ENCODE measurements at places on chromosomes 16 and 17.

DNA sequence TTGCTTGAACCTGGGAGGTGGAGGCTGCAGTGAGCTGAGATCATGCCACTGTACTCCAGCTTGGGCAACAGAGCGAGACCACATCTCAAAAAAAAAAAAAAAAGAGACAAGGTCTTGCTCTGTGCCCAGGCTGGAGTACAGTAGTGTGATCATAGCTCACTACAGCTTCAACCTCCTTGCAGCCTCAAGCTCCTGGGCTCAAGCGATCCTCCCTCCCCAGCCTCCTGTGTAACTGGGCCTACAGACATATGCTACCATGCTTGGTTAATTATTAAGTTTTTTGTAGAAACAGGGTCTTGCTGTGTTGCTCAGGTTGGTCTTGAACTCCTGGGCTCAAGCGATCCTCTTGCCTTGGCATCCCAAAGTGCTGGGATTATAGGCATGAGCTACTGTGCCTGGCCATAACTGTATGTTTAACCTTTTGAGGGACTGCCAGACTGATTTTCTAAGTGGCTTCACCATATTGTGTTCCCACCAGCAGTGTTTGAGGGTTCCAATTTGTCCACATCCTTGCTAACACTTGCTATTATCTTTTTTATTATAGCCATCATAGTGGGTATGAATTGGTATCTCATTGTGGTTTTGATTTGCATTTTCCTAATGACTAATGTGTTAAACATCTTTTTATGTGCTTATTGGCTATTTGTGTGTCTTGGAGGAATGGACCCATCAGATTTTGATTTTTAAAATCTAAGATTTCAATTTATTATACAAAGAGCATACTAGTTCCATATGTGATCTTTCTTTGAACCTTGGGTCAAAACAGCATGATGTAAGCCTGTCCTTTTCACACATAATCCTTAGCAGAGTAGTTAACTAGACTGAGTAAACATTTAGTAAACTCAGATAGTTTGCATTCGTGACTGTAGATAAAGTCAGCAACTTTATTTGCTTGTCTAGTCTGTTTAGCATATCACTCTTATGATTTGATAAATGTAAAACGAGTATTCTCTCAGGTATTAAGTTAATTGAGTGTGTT is 38.1 kb upstream of the KPNB1 start:
- no peak for DNase-seq

DNA sequence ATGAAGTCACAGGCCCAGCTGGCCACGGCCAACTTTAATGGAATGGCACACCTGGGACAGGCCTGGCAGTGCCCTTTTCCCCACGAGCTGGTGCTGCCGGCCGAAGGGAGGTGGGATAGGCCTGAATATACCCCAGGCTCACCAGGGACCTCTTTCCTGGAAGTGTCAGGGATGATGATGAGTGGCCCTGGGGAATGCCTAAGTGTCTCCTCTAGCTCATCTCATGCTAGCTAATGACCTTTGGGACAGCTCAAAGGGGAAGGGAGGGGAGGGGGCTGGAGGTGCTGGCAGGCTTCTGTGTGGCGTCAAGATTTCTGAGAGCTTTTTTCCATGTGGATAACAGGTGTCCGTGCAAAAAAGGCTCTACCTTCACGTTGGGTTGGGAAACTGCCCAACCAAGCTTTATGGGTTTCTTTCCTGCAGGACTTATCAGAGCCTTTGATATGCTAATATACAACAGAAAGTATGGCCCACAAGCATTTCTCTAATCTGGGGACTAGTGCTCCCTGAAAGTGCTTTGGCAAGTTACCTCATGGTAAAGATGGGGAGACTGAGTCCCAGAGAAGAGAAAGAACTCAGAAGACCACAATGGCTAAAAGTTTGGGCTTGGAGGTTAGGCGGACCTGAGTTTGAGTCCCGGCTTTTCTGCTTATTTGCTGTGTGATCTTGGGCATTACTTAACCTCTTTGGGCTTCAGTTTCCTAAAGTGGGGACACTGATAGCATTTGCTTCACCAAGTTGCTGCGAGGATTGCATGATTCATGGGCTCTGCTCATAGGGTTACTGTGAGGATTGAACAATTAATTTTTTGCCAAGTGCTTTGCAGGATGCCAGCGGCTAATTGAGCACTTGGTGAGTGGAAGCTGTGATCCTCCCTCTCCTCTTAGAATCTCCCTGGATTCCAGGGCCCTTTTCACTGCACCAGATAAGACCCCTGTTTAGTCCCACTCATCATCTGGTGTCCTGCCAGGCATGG is 14.0 kb downstream of the ADGRG1 start:
- DNase-seq = no peak

- DNase-seq = no peak
Observed at GRCh38 chr16:56295059-56295665, 103.9 kb downstream of the GNAO1 start.

GRCh38 chr16:87417528-87417910 is 25.4 kb downstream of the MAP1LC3B start:
- DNase-seq = no peak

DNA sequence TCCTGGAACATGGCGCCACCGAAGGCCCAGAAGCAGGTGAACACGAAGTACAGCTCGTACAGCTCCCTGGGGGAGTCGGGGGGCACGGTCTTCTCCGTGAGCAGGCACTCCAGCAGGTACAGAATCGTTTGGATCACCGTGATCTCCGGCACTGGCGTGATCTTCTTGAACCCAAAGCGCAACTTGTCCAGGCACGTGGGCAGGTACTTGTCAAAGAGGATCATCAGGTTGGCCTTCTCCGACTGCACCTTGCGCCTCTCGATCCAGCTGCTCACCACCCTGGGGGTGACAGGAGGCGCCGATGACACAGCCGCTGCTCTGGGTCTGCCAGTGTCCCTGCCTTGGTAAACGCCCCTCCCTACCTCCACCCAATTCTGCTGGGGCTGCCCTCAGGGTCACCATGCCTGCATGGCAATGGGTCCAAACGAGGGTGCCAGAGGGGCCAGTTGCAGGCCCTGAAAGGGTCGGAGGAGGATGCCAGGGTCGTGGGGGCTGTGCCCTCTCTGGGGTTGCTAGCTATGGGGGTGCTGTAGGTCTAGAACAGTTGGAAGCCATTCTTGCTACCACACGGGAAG is 90.9 kb downstream of the DNAH17 start:
- no peak for DNase-seq

DNA sequence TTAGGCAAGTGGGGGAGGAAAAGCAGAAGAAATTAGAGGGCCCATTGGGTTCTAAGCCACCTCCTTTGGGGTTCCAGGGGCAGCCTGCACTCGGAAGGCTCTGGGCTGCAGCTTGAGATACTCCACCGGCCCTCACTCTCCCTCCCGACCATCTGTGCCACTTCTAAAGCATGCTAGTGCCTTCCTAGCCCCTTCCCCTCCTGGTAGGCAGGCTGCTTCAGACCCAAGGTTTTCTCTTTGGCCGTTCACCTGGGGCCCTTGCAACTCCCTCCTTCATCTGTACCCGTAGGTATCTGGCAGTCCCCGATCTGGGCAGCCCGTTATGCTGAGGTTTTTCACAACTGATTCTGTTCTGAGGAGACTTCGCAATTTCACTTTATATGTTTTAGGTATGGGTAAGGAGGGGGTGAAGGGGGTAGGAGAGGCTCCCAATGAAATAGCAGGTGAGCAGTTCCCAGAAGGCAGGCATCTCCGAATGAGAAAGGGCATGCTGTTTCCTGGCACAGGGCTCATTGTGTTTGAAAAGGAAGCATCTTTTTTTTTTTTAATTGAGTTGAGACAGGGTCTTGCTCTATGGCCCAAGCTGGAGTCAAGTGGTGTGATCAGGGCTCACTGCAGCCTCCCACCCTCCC is 98.7 kb downstream of the RAB11FIP4 start:
- DNase-seq = no peak

DNA sequence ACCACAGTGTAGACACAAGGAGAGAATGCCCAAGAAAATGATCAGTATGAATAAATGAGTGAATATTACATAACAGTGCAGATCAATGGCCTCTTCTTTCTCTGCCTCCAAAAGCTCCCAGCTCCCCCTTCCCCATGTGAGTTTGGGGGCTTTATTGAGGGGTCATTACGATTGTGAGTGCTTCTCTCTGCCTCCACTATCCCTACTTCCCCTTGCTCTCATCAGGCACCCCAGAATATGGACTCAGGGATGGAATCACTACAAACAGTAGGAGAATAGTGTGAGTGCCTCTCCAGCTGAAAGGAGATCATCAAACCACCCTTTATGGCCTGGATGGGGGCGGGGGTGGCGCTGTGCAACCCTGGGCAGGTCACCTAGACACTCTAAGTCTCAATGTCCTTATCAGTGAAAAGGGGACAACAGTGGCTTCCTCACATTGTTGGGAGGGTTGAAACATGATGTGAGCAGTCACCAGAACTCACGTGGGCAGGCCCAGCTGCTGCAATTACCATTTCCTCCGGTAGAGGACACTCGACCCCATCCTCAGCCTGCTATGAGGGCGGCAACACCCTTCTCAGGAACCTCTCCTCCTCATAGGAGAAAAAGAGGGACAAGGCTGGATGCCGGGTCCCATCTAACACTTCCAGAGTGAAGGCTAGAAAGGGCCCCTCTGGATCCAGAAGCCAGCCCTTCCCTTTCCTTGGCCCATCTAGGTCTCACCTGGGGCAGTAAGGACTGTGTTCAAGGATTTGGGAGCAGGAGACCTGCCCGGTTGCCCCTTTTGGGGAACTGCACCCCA is 2.1 kb upstream of the EPOP start:
- DNase-seq = peak; percentile 83

- DNase-seq = no peak
Observed at GRCh38 chr16:63613701-63614100, 1508.2 kb downstream of the CDH11 start.

DNA sequence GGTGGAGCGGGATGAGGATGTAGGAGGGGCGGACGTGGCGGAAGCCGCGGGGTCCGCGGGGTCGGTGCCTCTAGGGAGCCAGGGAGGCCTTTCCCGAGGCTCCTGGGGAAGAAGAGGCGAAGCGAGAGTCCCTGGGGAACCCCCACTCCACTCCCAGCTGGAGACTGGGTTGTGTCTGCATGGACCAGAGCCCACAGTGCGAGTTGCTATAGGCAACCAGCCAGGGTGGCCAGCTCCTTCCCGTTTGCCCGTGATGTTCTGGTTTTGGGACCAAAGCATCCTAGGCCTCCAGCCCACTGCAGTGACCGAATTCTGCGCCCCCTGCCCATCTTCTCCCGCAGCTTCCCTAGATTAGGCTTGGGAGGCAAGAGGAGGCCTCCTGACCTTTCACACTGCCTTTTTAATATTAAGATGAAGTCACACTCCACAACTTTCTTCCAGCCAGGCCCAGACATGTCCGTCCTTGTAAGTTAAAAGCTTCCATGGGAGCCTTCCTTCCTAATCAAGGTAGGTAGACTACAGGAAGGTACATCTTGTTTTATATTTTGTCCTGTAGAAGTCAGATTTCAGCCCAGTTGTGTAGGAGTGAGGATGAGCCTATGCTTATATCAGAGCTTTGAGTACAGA is 469 bp downstream of the AMZ2 start:
- no peak for DNase-seq

DNA sequence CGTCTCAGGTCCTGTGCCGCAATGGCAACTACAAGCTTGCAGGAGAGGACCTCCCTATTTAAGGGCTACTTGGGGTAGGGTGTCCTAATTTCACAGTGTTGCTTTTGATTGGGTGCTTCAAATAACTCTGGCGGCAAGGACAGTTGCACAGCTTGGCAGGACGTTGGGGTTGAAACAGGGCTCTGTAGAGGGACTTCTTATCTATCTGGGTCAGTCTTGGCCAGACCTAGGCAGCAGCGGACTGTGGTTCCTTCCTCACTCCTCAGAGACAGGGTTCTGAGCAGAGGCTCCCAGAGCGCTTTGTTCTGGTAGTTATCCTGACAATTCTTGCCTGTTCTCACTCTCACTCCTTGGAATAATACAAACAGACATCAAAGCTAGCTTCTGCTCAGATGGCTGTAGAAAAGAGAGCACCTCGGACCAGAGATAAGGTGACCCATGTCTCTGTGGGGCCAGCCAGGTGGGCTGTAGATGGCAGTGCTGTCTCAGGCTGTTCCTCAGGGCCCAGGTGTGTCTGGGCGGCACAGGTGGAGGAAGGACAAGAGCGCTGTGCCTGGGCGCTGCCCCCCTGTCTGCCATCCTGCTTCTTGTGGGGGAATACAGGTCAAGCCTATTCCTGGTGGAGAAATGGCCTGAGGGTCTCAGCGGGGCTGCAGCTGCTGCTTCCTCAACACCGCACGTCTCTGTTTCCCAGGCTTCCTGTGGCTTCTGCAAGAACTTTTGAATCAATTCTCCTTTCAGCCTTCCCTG is 61.0 kb downstream of the PLD6 start:
- no peak for DNase-seq

DNA sequence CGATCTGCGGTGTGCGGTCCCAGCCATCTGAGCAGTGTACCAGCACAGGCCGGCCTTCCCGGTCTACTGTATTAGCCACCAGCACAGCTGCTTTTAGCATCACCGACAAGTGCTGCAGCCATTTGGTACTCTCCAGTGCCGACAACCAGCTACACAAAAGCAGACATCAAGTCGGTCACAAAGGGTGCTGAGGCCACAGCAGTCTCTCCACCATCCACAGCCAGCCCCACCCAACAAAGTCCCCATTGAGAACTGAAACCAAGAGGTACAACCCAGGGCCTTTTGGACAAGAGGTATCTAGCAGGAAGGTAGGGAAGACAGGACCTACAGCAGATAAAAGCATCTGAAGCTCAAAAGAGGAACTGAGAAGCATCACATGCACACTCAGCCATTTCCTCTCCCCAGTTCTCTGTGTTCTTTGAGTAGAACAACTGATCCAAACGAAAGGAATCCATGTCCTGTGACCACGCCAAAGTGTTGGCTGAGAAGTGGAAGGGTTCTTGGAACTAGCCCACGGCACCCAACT is 9.5 kb downstream of the MTMR4 start:
- DNase-seq = no peak

GRCh38 chr16:68785715-68786114 is 48.6 kb downstream of the CDH1 start:
- DNase-seq = no peak

DNA sequence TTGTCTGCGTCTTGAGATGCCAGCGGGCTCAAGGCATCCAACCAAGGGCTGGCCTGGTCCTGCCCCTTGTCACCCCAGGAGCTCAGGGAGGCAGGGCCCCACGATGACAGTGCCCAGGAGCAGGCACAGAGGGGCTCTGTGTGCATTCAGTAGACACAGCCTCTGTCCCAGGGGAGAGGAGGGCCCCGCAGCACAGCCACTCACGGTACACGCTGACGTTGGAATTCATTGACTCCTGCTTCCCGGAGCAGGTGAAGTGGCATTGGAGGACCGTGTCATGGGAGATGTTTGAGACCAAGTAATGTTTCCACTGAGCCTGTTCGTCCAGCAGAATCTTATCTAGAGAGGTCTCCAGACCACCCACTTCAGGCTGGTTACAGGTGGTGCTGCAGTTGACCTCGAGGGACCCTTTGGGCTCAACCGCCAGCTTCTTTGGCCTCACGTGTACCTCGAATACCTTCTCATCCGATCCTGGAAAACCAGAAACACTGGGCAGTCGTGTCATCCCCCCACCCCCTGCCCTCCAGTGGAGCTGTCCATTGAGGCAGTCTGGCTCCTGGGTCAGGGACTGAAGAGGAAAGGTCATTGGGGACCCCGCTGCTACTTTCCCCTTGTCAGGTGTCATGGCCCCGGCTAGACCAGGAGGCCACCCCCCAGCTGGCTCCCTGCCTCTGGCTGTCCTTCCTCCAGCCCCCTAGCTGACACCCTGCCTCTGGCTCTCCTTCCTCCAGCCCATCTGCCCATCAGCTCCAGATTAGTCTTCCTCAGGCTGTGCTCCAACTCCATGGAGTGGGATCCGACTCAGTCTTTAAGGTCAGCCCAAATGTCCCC is 7.0 kb downstream of the PRR29 start:
- no peak for DNase-seq

- DNase-seq = no peak
Observed at GRCh38 chr16:19282101-19282500, 3.4 kb upstream of the CLEC19A start.

All from naive thymus-derived CD4-positive, alpha-beta T cell (primary cell).